ENCODE measurements at places on chromosomes 12 and 14.
A peak's percentile ranks its signal among the peaks of the same experiment; 100 is the strongest.

- DNase-seq, result no peak
Observed at GRCh38 chr12:49094160-49094974, at the start of gene DHH. DHH (minus strand) TSS chr12:49094801; CDS start chr12:49094512, 289 bp downstream.

- no peak for DNase-seq
Observed at GRCh38 chr14:77230914-77231313, 40.1 kb downstream of the NGB start.

- no peak for DNase-seq
Observed at GRCh38 chr14:103530390-103530789, 1.4 kb downstream of the TRMT61A start.

GRCh38 chr12:94225947-94226630, 77.7 kb downstream of the PLXNC1 start:
- DNase-seq, result peak; percentile 61

GRCh38 chr12:88026196-88026595, 3.0 kb downstream of the C12orf50 start:
- DNase-seq, result no peak

- DNase-seq, result no peak
Observed at GRCh38 chr12:93243689-93244513, 133.8 kb upstream of the NUDT4 start.

GRCh38 chr12:116152268-116152667, 125.2 kb downstream of the MED13L start:
- DNase-seq, result no peak

GRCh38 chr12:64160711-64161060, 61.4 kb downstream of the KICS2 start:
- DNase-seq, result no peak

DNA sequence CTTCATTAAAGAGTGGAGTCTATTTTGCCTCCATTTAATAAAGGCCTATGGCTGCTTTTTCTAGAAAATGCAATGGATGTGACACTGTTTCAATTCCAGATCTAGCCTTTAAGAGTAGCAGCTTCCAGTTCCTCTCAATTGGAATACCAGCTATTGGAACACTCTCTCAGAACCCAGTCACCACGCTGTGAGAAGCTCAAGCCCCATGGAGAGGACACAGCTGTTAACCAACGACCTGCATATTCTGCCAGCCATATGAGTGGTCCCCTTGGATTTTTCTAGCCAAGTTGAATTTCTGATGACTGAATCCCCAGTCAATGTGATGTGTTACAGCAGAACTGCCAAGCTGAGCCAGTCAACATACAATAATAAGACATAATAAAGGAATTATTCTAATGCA, 131.8 kb downstream of the TMTC3 start:
- no peak for DNase-seq

DNA sequence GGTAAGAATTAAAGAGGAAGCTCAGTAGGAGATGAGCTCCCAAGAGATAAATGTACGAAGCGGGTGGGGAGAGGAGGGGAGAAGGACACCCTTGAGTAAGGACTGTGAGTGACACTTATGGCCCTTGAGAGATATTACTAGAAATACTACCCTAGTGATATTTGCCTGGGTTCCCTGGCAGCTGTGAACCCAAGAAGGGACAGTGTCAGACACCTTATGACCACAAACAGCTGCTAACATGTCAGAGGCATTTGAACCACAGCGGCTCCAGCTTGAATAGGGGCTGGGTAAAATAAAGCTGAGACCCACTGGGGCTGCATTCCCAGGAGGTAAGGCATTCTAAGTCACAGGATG, 19.6 kb upstream of the SLC6A12 start:
- DNase-seq, result no peak

- DNase-seq, result no peak
Observed at GRCh38 chr12:5246196-5246595, 185.7 kb upstream of the NTF3 start.

- peak; percentile 55 for DNase-seq
Observed at GRCh38 chr12:64825143-64826021, 935 bp downstream of the TBC1D30 start.

- DNase-seq, result no peak
Observed at GRCh38 chr12:58066296-58066695, 124.9 kb downstream of the ATP23 start.

DNA sequence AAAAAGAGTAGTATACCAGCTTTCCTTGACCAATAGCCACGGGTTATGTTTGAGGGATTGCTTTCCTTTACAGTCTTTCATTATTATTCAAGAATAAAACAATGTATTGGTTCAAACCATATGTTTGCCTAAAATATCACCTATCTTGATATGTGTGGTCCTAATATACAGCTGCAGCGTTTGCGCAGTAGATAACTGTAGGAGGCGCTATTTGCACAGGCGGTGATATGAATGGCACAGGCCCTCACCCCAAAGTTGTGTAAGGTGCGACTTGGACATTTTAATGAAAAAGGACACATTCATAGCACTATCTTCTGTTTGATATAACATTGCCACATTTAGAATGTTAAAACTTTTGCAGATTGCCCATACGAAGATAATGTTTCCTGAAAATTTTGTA, 298.4 kb downstream of the TRHDE start:
- no peak for DNase-seq

DNA sequence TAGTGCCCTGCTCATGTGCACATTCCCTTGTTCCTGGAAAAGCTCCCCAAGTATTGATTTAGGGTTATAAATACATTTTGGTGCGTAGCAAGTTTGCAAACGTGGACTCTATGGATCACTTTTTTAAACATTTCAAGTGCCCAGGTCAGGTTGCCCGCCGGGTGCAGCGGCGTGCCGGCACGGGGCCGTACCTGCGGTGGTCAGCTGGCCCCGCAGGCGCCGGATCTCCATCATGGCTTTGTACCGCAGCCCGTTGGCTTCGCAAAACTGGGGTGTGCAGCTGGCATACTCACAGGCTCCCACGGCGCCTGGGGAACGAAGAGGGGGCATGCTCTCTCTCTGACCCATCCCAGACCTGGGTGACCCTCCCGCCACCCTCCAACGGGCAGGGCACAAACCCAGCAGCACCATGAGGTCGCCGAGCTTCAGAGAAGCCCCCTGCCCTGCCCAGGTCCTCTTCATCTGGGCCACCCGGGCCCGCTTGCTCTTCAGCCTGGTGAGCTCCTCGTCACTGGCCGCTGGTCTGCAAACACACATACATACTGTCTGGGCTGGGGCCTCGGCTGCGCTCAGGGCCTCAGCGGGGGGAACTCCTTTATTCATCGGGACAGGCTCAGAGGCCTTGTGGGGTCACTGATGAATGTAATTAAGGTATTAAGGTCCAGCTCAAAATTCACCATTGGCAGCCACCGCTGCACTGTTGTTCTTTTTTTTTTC, 35.1 kb downstream of the DHX37 start:
- DNase-seq, result no peak

- peak; percentile 16 for DNase-seq
Observed at GRCh38 chr12:33322519-33322918, 117.1 kb downstream of the SYT10 start.

GRCh38 chr14:102390064-102390855, 27.5 kb downstream of the TECPR2 start:
- no peak for DNase-seq

GRCh38 chr14:58876608-58877007, 238.8 kb downstream of the DACT1 start:
- no peak for DNase-seq

GRCh38 chr12:105048315-105048714, 35.9 kb downstream of the ALDH1L2 start:
- no peak for DNase-seq

GRCh38 chr12:4266990-4267389, 6.6 kb upstream of the CCND2 start:
- no peak for DNase-seq

DNA sequence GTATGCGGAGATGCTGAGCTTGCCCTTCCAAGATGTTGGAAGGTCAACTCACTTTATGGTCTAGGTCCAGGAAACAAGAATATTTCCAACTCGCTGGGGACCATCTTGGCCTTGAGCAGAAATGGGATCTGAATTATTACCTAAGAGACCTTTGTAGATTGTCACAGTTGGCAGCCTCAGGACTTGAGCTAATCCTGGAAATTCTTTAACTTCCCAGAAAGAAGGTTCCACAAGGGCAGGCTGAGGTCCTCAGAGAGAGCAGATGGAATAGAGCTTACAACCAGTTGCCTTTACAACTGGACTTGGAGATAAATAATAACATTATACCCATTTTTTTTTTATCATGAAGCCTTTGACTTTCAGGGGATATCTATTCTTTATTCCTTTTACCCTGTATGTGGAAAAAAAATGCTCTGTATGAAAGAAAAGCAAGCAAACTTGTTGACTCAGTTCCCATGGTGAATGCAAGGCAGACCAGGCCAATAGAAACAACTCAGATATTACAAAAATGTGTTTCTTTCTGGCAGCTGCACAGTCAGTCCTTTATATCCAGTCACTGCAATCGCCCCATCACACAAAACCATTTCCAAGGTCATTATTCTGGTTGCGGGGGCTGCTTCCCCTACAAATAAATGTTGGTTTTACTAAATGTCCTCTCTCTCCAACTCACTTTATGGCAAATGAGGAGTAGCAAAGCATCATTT, 401.4 kb downstream of the ZFP36L1 start:
- no peak for DNase-seq

GRCh38 chr14:87492561-87492960, 500.4 kb downstream of the GALC start:
- no peak for DNase-seq

- no peak for DNase-seq
Observed at GRCh38 chr12:50685641-50686040, 78.3 kb upstream of the ATF1 start.

DNA sequence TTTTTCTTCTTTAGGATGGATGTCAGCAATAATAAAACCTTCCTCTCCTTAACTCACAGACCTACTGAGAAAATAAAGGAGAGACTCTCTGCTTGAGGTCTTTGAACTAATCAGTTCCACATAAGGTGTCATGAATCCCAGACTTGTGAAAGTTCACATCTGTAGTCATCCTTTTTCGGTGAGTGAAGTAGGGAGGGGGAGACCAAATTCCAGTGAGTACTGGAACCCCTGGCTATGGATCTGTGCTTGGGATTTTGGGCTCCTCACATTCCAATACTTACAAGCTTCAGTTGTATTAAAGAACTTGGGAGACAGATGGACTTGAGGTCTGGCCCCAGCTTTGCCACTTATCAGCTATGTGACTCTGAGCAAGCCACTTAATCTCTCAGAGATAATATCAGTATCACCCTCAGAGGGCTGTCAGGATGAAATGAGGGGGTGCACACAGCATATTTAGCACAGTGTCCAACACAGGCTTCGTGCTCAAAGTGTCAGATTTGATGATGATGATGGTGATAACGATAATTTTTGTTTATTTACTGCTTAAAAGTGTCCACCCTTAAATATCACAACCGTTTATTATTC, 34.8 kb upstream of the APPL2 start:
- DNase-seq, result peak; percentile 66

DNA sequence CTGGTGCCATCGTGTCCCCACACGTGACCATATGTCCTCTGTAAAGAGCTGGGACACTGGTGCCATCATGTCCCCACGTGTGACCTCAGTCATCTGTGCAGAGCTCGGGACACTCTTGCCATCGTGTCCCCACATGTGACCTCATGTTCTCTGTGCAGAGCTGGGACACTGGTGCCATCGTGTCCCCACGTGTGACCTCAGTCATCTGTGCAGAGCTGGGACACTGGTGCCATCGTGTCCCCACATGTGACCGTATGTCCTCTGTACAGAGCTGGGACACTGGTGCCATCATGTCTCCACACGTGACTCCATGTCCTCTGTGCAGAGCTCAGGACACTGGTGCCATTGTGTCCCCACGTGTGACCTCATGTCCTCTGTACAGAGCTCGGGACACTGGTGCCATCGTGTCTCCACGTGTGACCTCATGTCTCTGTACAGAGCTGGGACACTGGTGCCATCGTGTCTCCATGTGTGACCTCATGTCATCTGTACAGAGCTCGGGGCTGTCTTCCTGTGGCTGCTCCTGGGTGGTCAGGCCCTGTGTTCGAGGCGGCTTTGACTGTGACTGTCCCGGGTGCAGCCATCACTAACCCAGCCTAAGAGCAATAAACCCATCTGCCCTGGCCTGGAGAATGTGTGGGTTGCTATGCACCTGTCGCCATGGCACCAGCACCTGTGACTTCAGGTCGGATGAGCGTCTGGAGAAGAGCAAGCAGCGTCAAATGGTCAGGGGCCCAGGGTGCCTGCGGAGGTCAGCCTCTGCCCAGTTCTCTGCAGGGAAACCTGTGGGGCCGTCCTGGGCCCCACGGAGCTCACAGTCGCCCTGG, 334.4 kb downstream of the ADGRD1 start:
- DNase-seq, result peak; percentile 49

DNA sequence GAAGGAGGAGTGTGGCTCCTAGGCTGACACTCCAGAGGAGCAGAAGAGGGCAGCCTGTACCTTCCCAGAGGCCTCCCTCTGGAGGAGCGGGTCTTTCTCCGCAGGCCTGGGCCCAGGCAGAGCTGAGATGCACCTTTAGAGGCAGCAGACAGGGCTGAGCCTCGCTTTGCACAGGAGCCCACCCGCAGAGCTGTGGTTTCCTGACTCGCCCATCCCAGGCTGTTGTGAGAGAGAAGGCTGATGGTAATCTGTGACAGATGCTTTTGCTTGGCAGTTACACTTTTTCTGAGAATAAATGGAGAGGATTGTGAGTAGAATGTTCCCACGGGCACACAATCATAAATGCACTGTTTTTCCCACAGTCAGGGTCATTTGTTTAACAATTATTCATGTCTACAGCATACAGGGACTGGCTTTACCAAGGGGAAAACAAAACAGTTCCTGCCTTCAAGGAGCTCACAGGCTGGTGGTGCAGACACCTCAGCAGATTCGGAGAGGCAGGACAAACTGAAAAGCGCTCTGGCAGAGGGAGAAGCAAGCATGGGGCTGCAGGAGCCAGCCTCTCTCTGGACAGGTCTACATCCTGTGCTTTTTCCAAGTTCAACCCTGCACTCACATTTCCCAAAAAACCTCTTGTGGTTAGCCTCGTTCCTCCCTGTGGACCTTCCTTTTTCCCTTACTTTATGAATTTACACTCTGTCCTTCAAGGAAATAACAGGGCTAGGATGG, 13.9 kb downstream of the EVL start:
- DNase-seq, result peak; percentile 3

GRCh38 chr14:51093371-51094281, 1.3 kb downstream of the TRIM9 start:
- peak; percentile 73 for DNase-seq

GRCh38 chr14:79586989-79587598, 624.2 kb downstream of the DIO2 start:
- no peak for DNase-seq

DNA sequence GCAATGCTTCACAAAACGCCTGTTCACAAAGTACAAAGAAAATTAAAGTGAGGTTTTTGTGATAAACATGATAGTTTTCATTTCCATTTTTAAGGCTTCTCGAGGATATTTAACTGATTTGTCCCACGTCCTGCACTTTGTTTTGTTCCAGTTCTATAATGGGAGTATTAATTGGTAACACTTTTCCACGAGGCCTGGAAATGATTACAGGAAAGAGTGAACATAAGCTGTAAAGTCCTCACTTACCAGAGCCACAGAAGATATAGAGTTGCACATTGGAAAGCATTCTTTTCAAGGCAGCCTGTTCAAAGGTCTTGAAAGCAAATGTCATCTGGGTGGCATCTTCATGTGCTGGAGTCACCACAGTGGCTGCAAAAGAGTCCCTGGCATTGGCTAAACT, 1236.6 kb downstream of the BCL11B start:
- no peak for DNase-seq

GRCh38 chr14:41506552-41506951, 100.1 kb upstream of the LRFN5 start:
- no peak for DNase-seq

Measured in SK-N-DZ (cell line).